ENCODE measurements at places on chromosomes 6 and 20.

DNA sequence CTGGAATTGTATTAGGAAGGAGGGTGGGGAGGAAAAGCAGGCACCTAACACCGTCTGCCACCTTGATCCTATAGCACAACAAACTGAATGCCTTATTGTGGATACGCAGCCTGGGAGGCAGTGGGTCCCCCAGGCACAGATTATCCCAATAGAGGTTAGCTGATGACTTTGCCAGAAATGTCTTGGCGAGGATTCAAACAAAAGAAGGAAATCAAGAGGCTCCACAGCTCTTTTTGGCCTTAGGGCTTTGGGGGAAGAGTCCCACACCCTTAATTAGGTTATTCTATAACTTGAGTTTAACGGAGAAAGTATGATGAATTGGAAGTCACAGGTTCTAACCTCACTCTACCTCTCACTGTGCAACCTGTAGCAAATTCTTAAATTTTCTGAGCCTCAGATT, 102.0 kb downstream of the MRPL14 start:
- no peak for DNase-seq

DNA sequence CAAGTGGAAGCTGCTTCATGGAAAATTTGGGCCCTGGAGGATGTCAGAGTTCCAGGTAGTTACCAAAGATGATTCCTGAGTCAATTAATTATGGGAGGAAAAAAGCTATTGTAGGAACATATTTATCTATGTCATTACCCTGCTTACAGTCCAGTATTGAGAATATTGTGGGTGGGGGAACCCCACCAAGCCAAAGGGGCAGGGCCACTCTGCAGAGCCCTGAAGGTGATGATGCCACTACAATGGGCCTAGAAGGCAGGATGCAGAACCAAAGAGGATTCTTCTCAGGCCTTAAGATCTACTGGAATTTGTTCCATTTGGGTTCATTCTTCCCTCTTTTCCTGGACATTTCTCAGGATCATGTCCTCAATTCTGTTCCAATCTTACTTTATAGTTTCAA, 375.2 kb upstream of the MARCKS start:
- no peak for DNase-seq

DNA sequence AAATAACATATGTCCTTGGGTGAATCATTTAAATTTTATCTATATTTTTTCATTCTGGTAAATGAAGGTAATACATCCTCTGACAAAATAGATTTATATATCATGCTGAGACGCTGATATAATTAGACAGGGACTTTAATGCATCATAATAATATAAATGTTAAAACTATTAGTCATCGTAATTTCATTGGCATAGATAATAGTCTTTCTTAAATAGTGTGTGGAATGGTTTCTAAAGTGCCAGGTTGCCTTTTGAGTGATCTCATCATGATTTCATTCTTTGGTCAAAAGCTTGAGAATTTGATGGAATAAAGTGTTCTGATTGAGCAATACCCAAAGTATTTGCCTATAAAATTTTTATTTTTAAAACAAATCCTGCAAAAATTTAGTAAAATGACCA, 43.2 kb upstream of the BMP5 start:
- no peak for DNase-seq

DNA sequence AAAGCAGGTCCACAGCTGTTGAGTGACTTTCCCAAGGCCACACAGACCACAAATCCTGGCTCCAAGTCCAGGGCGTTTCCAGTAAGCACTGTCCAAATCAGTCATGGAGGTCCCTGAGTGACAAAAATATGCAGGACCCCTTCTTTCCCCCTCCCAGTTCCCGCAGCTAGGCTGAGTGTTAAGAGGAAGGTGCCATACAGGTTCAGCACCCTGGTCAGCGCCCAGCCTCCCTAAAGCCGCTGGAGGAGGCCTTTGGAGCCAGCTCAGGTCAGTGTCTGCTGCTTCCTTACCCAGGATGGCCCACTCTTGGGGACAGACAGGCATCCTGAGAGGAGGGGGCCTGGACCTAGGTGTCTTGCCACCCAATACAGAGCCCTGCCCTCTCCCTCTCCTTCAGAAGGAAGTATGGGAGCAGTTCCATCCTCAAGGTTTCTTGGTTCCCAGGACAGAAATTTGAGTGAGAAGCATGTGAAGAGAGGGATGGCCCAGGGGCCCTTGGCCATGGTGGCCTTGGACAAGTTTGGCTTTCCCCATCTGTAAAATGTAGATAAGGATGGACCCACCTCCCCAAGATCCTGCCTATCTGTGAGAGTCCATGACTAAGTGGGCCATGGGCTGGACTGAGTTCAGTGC, 13.2 kb downstream of the TMEM74B start:
- peak; percentile 43 for DNase-seq

GRCh38 chr6:7106215-7106751, 1.5 kb upstream of the RREB1 start:
- no peak for DNase-seq

- DNase-seq: no peak
Observed at GRCh38 chr6:56335726-56336125, 88.3 kb upstream of the COL21A1 start.

DNA sequence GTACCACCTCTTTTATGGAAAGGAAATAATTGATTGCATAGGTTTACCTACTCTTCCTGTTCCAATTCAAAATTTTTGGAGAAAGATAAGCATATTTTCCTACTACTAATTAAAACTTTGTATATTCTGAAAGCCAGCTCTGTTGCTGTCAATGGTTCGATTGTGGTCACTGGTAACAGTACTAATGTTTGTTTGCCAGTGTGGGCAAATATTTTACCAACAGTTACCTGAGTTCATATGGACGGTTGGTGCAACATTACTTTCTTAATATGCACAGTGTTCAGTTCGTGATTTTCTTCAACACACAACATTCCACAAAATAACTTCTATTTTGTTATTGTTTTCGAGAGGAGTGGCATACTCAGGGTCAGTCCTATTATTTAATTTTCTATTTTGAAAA, 17.1 kb upstream of the CTAGE9 start:
- no peak for DNase-seq

DNA sequence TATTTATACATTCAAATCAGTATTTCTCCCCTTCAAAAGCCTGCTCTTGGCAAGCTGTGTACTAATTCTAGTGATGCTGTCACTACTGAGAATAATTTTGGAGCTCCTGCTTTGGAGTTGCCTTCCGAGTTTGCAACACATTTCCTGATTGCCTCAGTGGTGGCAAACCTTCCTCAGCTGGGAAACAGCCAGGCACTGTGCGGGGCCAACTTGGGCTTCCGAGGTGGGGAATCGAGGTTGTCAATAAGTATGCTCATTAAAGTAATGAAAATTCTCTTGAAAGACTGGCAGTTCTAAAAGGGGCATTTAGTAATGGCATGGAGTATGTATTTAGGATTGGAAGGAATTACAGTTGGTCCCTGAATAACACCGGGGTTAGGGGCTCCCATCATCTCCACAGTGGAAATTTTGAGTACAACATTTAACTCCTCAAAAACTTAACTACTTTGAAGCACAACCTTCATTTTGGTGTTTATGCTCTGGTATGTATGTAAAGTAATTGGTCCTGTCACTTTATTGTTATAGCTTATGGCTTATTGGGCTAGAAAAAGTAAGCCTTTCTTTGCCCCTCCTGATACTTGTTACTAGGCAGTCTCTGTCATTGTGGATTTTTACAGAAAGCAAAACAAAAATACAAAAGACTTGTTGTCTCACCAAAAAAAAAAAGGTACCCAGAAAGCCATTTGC, 2.7 kb downstream of the PAQR8 start:
- DNase-seq: no peak

DNA sequence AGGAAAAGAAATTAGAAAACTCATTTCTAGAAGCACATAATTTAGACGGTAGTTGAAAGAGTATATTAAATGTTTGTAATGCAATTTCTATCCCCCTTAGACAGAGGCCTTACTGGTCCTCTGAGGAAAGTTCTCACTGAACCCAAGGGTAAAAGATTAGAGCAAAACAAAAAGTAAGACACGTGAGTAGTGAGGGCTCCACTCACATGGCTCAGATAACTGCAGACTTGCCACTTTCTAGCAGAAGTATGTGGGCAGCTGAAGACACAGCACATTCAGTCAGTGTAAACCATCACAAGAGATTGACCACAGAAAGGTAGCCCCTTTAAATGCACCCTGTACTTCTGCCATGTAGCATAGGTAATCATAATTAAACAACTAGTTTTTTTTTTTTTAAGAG, 193.8 kb downstream of the BTBD9 start:
- no peak for DNase-seq

- DNase-seq: no peak
Observed at GRCh38 chr20:39130627-39131026, 168.5 kb downstream of the DHX35 start.

- peak; percentile 52 for DNase-seq
Observed at GRCh38 chr6:143000811-143001210, 55.8 kb upstream of the HIVEP2 start.

- DNase-seq: no peak
Observed at GRCh38 chr6:163336961-163337360, 77.6 kb upstream of the QKI start.

DNA sequence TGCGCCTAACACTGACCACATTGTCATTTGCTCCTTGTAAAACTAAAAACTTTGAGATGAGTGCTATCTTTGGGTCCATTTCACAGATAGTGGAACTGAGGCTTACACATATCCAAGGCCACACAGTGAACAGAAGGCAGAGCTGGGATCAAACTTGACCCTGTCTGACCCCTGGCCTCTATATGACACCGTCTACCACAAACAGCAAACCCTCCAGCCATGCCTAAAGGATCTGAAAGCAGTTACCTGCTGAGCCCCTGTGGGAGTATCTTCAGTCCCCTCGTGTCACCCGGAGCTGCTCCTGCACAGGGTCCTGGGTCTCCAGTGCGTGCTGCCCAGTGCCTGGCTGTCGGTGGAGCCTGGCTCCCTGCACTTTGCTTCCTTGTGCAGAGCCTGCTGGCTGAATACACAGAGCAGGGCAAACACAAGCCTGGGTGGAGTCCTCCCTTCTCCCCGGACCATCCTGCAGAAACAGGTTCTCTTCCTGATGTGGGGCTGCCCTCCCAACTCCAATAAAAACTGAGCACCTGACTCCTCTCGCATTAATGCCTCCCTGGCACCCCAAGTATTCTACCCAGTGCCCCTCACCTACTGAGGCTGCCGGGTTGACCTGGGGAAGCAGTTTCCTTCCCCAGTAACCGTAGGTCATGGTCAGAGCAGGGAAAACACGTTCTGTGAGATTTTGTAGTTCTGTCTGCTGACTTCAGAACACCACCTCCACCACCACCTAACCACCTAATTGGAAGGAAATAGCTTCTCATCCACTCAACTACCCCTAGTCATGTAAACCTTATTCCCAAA, at the start of gene BCAS1:
Gene BCAS1 (minus strand): TSS at position 408 of the 801 bp plus-strand sequence. CDS start 11,876 bp downstream, outside the sequence.
- DNase-seq: no peak

DNA sequence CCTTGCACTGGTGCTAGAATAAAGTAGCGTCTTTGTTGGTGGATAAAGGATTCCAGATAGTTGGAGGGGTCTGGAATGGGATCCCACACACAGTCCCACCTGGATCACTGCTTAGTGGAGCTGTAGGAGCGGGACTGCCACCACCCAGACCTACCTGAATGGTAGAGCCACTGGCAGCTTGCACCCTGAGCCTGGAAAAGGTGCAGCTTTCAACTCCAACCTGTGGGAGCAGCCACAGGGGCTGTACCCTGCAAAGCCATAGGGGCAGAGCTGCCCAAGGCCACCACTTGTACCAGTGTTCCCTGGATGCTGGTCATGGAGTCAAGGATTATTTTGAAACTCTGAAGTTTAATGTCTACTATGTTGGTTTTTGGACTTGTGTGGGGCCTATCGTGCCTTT, 26.9 kb downstream of the VTA1 start:
- DNase-seq: no peak

- DNase-seq: no peak
Observed at GRCh38 chr20:15332711-15333160, 995.3 kb upstream of the FLRT3 start.

- DNase-seq: no peak
Observed at GRCh38 chr6:26333476-26334297, 31.3 kb upstream of the BTN3A2 start.

GRCh38 chr6:20572940-20573339, 38.7 kb downstream of the CDKAL1 start:
- DNase-seq: no peak

DNA sequence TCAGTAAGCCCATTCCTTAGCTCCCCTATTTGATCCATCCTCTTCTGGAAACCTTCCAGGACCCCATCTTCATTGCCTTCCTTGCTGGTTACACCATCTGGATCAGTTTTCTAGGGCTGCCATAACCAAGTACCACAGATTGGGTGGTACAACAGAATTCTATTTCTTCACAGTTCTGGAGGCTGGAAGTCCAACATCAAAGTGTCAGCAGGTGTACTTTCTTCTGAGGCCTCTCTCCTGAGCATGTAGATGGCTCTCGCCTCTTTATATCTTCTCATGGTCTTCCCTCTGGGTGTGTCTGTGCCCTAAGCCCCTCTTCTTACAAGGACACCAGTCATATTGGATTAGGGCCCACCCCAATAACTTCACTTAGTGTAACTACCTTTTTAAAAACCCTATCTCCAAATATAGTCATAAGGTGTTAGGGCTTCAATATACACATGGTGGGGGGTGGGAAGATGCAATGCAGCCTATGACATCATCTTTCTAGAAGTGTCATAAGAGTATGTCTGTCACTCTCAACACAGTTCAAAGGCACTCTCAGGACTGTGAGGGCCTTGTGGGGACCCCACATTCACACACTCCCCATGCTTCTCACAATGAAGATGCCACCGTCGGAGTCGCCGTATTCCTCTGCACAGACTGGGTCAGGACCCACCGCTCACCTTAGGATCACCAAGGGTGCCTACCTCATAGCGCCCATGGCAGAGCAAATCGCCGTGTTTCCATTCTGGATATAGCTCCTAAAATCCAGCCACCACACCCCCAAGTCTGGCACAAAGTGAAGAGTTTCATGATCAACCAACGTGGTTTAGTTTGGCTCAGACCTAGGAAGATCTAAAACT, 12.2 kb upstream of the PRND start:
- DNase-seq: no peak

DNA sequence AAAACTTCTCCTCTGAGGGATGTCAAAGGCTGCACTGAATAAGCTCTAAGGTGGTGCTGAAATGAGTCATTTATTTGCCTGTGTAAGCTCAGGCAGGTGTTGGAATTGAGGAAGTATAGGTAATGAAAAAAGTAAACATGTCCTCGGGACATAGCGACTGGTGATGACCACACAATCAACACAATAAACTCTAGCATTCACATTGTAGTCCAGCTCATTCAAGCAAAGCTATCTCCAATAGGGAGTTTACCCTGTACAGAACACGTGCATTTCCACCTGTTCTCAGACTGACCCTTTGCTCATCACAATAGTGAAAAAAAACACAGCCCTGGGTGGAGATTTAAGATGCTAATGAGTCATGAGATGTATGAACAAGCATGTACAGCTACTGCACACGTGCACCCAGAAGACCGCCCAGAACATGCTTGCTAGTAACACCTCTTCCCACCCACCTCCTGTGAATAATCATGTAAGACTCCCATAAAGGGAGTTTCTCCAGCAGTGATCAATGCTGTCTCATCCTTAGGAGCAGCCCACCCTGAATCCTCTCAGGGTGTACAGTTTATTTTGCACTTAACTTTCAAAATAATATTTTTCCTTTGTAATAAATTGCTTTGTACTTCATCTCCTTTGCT, 33.0 kb upstream of the POU5F1 start:
- no peak for DNase-seq
